ENCODE measurements at places on chromosomes 6 and 20. TPM values are rescaled to one million over a fixed set of nuclear protein-coding genes. Genes with fewer than 3 reads are reported as not detected.
A peak's percentile ranks its signal among the peaks of the same experiment; 100 is the strongest.

DNA sequence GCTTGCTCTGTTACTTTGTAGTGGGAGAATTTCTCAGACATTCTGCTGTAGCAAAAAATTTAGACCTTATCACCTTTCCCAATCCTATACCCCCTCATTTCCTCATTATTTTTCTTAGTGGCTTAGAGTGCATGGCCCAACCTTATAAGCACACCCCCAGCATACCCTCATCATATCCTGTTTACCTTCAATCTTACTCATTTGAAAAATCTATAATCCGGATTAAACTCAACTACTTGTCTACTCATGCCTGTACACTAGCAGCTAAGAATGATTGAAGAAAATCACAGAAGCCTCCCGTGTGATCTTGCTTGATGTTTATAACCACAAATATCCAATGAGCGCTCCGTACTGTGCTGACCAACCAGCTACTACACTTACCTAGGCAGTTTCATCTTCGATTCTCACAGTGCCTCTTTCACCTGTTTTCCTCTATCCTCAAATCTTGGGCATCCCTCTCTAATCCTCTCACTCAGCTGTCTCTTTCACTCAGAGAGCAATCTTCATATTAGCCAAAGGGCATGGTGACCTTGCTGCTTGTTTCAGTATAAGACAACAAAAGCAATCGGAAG, 36.6 kb downstream of the AIG1 start:
- no peak for DNase-seq

DNA sequence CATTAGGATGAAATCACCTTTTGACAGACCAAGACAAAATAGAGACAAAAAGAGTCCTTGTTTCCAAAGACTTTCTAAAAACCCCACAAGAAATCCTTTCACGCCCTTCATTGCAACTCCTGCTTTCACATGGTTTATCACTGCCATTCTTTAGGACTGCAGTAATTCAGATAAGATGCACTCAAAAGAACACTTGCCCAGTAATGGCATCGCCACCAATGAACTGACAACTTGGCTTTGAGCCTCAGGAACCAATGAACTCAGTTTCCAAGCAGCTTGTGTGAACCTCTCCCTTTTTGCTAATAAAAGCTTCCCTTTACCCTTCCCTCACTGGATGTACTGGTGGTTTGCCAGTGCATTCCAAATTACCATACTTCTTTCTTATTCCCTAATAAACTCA, 21.8 kb downstream of the OSTM1 start:
- DNase-seq, result no peak

GRCh38 chr20:54619682-54620081, 144.3 kb downstream of the DOK5 start:
- DNase-seq, result no peak

DNA sequence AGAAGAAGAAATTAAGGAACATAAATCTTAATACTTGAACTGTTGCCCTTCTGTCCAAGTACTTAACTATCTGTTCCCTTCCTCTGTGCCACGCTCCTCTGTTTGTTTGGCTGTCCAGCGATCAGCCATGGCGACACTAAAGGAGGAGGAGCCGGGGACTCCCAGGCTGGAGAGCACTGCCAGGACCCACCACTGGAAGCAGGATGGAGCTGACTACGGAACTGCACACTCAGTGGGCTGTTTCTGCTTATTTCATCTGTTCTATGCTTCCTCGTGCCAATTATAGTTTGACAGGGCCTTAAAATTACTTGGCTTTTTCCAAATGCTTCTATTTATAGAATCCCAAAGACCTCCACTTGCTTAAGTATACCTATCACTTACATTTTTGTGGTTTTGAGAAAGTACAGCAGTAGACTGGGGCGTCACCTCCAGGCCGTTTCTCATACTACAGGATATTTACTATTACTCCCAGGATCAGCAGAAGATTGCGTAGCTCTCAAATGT, 17.1 kb downstream of the IRF4 start:
- DNase-seq, result no peak

GRCh38 chr20:14672066-14672465, 334.7 kb upstream of the FLRT3 start:
- no peak for DNase-seq

- DNase-seq, result peak; percentile 39
Observed at GRCh38 chr6:167791091-167791779, 35.5 kb upstream of the AFDN start.

- peak; percentile 97 for DNase-seq
Observed at GRCh38 chr6:25992413-25993340, 30.1 kb downstream of the TRIM38 start.

DNA sequence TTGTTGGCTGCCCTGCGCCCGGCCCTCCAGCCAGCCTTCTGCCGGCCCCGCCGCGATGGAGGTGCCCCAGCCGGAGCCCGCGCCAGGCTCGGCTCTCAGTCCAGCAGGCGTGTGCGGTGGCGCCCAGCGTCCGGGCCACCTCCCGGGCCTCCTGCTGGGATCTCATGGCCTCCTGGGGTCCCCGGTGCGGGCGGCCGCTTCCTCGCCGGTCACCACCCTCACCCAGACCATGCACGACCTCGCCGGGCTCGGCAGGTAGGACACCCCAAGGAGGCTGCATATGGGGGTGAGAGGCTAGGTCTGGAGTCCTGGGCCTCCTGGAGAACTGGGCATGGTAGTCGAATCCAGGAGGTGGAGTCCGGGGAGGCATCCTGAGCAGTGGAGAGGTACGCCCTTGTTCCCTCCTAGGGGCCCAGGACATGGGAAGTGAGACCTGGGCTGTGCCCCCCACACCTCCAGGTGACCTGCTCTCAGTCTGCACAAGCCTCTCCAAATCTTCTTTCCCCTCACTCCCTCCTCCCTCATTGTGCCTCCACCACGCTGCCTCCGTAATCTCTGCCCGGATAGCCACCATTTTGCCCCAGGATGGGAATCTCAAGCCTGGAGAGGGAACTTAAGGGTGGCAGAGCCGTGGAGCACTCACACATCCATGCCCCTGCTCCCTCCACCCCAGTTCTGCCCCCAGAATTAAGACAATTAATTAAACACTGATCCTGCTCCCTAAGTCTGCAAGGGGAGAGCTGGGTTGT, 541 bp downstream of the CDC25B start:
- no peak for DNase-seq

DNA sequence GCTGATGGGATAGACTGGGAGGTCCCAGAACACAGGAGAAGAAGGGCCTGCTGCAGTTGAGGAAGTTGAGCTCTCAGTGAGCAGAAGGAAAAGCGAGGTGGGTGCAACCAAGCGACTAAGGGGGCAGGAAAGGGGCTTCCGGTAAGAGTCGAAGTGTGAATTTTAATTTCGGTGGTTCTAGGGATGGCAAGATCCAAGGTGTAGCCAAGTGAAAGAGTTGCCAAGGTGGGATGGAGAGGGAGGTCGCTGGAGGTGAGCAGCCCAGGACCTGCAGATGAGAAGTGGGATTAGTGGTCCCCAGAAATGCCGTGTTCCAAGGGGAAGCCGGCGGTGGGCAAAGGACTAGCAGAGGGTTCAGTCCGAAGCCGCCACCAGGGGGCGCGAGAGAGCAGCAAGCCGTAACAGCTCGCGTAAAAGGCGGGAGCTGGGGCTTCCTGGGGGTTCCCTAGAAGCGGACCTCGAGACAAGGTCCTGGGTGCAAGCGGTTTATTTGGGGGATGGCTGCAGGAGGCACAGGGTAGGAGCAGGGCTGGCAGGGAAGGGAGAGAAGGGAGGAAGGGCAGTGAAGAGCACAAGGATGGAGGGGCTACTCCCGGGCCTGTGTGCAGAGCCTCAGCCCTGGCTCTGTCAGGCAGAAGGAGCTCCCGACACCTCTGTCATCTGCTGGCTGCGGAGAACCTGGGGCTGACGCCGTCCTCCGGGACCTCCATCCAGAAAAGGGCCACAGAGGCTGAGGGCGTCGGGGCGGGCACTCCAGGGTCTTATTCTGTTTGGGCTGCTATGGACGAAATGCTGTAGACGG, 103.6 kb downstream of the PAX1 start:
- DNase-seq, result no peak

GRCh38 chr6:125832391-125833117, 41.8 kb downstream of the NCOA7 start:
- DNase-seq, result no peak

GRCh38 chr6:142802124-142802523, 142.9 kb downstream of the HIVEP2 start:
- no peak for DNase-seq

DNA sequence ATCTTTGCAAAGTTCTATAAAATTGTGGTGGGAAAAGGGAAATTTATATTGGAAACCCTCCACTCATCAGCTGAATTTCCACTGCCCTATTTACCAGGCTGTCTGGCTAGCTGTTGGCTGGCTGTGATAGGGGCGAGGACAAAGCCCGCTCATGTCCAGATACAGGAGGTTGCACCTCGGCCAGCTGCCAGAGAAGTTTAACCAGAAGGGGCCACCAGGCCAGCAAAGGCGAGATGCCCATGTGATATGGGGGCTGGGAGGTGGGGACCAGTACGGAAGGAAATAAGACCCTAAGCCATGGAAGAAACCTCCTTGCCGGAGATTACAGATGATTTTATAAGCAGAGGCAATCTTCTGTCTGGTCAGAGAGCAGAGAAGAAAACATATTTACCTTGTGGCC, 143.8 kb downstream of the FNDC1 start:
- no peak for DNase-seq

GRCh38 chr20:45993197-45993951, 15.3 kb upstream of the MMP9 start:
- DNase-seq, result no peak

GRCh38 chr6:35432291-35432690, 19.8 kb upstream of the FANCE start:
- no peak for DNase-seq

DNA sequence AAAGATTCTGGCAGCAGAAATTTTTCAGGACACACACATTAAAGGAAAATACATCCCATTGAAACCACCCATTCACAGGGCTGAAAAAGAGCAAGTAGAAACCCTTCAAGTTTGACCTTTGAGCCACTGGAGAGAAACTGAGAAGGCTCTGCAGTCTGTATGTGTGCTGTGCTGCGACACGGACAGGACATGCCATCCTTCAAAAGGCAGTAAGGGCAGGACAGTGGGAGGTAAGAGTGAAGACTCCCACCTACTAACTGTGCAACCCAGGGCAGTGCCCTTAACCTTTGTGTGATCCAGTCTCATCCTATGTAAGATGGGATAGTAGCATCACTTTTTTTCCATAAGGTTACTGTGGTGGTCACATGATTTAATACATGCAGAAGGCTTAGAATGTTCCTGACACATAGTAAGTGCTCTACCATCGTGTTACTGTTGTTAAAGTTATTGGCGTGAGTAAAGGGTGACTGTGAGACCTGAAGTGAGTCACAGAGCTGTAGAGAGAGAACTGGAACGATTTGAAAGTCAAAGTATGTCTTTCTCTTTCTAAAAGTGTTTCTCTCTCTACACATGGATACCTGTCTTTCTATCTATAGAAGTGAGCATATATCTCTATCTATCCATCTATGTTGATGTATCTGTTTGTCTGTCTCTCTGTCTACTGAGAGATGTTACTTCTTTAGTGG, 153.7 kb upstream of the OLIG3 start:
- DNase-seq, result no peak

- no peak for DNase-seq
Observed at GRCh38 chr6:143676437-143677045, 1.2 kb upstream of the PHACTR2 start.

- DNase-seq, result peak; percentile 80
Observed at GRCh38 chr6:156955494-156956183, 178.5 kb downstream of the ARID1B start.

Gene PI16
- total RNA-seq, result 11.9 TPM

Gene FNDC11
- not detected for total RNA-seq

Gene LY86
- 1.9 TPM for total RNA-seq

Gene FRK
- total RNA-seq, result 2.6 TPM

Gene EBF4
- 4.8 TPM for total RNA-seq

Data from cardiac septum (tissue), 1 donor.